ENCODE measurements at places on chromosomes 5 and 9.

GRCh38 chr5:132905938-132906337 lies 32.5 kb downstream of the LEAP2 start:
- no peak for DNase-seq

GRCh38 chr5:60540856-60541805 lies 158.8 kb downstream of the DEPDC1B start:
- DNase-seq: no peak

DNA sequence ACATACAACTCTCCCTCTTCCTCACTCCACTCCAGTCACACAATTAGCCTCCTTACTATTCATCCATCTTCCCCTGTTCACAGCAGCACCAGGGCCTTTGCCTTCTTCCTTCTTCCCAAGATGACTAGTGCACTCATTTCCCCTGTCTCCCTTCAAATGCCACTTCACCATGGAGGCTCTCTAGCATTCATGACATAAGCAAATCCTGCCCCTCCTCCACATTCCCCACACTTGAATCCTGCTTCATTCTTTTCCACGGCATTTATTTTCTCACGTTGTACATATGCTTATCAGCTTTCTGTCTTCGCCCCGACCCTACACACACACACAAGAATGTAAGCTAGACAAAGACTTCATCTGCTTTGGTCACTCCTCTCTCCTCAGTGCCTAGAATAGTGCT lies 133.3 kb downstream of the CDK5RAP2 start:
- no peak for DNase-seq

- no peak for DNase-seq
These were observed 30.8 kb downstream of the FGF10 start for GRCh38 chr5:44358421-44358820.

DNA sequence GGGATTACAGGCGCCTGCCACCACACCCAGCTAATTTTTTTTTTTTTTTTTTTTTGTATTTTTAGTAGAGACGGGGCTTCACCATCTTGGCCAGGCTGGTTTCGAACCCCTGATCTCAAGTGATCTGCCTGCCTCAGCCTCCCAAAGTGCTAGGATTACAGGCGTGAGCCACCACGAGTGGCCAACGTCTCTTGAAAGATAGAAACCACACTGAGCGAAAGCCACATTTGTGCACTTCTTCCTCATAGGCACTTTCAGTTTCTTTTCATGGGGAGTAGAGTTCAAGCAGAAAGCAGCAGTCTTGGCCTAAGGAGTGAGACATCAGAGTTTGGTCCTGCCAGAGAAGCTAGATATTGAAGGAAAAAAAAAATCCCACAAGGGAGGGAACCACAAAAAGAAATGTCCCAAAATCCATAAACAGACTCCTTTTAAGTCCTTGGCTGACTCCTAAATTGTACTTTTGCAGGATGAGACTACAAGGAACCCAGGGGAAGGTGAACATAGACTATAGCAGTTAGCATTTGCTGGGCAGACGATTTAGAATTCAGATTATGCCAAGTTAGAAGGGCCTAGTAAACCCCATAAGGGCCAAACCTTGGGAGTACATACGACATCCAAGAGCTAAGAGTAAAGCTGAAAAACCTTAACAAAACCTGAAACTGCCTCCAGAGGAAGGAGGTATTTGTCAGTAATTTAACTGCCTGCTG lies 43.9 kb upstream of the GLIPR2 start:
- DNase-seq: peak; percentile 11

GRCh38 chr5:158848634-158849033 lies 251.1 kb downstream of the EBF1 start:
- no peak for DNase-seq

- DNase-seq: no peak
These were observed 81.9 kb downstream of the APBA1 start for GRCh38 chr9:69590266-69590665.

DNA sequence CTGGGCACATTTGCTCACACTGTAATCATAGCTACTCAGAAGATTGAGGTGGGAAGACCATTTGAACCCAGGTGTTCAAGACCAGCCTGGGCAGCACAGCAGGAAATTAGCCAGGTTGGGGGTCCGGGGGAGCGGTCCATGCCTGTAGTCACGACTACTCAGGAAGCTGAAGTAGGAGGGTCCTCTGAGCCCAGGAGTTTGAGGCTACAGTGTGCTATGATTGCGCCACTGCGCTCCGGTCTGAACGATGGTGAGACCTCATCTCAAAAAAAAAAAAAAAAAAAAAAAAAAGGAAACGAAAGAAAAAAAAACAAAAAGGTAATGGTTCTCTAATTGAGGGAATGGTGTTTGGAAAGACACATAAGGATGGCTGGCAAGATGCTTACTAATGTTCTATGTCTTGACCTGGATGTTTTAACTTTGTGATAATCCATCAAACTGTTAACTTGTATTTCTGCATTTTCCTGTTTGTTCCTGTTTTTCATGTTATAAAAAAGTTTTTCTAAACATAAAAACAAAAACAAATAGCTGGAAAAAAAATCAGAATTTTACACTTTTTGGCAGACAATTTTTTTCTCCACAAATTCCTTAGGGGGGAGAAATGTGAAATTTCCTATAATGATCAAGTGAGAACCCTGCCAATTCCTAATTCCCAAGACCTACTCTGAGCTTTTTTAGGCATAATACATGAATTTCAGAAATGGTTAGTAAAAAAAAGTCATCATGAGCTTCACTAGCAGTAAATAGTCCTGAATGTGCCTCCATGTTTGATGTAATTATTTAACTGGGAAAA lies 96.9 kb downstream of the DENND1A start:
- DNase-seq: no peak

- no peak for DNase-seq
These were observed 142.8 kb downstream of the PALM2AKAP2 start for GRCh38 chr9:109922617-109923470.

- DNase-seq: peak; percentile 65
These were observed 79.4 kb downstream of the ESM1 start for GRCh38 chr5:54905942-54906537.

DNA sequence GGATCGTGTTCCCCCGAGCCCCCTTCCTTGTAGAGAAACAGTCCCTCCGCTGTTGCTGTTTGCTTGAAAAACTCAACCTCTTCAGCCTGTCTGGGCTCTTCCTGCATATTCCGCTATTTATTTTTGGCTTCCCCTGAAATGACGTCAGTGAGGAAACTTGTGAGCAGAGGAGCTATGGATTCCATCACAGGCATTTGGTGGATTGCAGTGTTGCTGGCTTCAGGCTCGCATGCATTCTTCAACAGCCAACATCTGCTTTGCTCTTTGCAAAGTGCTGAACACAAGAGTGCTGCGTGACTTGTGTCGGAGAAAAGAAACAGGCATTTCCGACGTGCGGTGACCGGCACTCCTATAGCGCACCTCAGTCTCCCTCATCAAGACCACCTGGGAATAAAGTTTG lies 232.7 kb downstream of the RFK start:
- DNase-seq: no peak

- DNase-seq: no peak
These were observed 1.3 kb downstream of the CCNI2 start for GRCh38 chr5:132748522-132749000.

DNA sequence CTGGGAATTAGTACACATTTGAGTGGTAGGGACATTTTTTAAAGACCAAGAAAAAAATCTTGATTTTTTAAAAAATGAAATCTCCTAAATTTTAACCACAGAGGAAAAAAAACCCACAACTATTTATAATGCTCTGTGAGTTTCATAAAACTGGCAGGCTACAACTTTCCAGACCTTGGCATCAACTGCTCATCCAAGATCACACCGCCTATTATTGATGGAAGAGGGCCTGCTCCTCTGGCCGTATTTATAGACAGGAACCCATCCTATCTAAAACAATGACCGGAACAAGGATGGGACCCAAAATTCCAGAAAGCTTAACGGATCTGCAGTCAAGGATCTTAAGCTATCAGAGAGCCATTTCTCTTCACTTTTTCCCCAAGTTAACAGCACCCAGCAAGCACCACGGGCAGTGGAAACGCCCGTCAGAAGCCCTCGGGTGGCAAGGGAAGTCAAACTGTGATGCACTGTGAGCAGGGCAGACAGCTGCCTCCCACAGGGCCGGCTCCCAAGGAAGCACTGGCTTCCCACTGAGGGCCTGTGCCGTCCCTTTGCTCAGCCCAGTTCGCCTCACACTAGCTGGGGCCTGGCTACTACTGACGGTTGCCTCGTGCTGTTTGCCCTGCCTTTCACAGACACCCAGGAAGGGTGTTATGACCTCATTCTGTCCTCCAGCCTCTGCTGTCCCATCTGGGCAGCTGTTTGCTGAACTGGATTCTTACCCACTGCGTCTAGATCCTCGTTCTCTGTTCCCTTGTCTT lies 62.8 kb downstream of the CDC14B start:
- DNase-seq: no peak

Measured in stimulated activated CD8-positive, alpha-beta memory T cell treated with anti-CD3 and anti-CD28 coated beads, Interleukin-2, amount 100 ng/mL, for 48 hours (primary cell).